Pulmonary artery endothelial cell (primary cell): ENCODE measurements at places on chromosomes 1 and 21. TPM values are rescaled to one million over a fixed set of nuclear protein-coding genes. Genes with fewer than 3 reads are reported as not detected.

Gene NHLH1
- under 0.01 TPM in 1 of 2 replicates, not detected in the other for total RNA-seq

Gene PDC
- not detected in 2 replicates for total RNA-seq

Gene VAV3
- total RNA-seq: 1.1 TPM in 2 replicates

Gene CYP2J2
- 0.20 and 0.42 TPM in 2 replicates for total RNA-seq

Gene CELSR2
- 1.1 and 1.3 TPM in 2 replicates for total RNA-seq

Gene MROH9
- total RNA-seq: not detected in 2 replicates

Gene DCST2
- 0.07 TPM in 1 of 2 replicates, not detected in the other for total RNA-seq

Gene TMEM234
- 12.8 and 14.2 TPM in 2 replicates for total RNA-seq

Gene TSPEAR
- total RNA-seq: not detected in 2 replicates

Gene MCOLN3
- 0.07 TPM in 1 of 2 replicates, not detected in the other for total RNA-seq

Gene TGFB2
- total RNA-seq: 6.4 and 7.7 TPM in 2 replicates

Gene TRIM46
- 4.1 and 4.9 TPM in 2 replicates for total RNA-seq

Gene OLIG2
- total RNA-seq: not detected in 2 replicates

Gene VCAM1
- total RNA-seq: 13.8 and 37.1 TPM in 2 replicates

Gene ANGEL2
- 46.4 and 50.8 TPM in 2 replicates for total RNA-seq

Gene SLAMF7
- not detected in 2 replicates for total RNA-seq

Gene LCE1D
- total RNA-seq: not detected in 2 replicates

Gene NGF
- not detected in 2 replicates for total RNA-seq

Gene PPIAL4G
- total RNA-seq: not detected in 2 replicates

Gene OR2L3
- not detected in 2 replicates for total RNA-seq

Gene FCRL1
- total RNA-seq: not detected in 2 replicates

Gene SPRR1A
- total RNA-seq: not detected in 2 replicates

Gene COL11A1
- not detected in 2 replicates for total RNA-seq

Gene EFNA3
- 1.2 and 1.9 TPM in 2 replicates for total RNA-seq

Gene LIPI
- total RNA-seq: not detected in 2 replicates

Gene RABGAP1L
- total RNA-seq: 22.9 and 28.0 TPM in 2 replicates

Gene MFSD2A
- 2.7 and 2.9 TPM in 2 replicates for total RNA-seq

Gene BRINP3
- total RNA-seq: not detected in 2 replicates

Gene SPAG17
- total RNA-seq: not detected in 2 replicates

Gene GPR3
- 0.49 and 0.86 TPM in 2 replicates for total RNA-seq

Gene HIPK1
- 34.8 and 42.7 TPM in 2 replicates for total RNA-seq

Gene EVA1C
- total RNA-seq: 23.6 and 36.3 TPM in 2 replicates

Gene PDXK
- total RNA-seq: 99.8 and 121 TPM in 2 replicates

Gene KRTAP12-1
- total RNA-seq: not detected in 2 replicates

Gene CYP4A22
- not detected in 2 replicates for total RNA-seq
